ENCODE measurements at places on chromosomes 1 and 21.
A peak's percentile ranks its signal among the peaks of the same experiment; 100 is the strongest.

DNA sequence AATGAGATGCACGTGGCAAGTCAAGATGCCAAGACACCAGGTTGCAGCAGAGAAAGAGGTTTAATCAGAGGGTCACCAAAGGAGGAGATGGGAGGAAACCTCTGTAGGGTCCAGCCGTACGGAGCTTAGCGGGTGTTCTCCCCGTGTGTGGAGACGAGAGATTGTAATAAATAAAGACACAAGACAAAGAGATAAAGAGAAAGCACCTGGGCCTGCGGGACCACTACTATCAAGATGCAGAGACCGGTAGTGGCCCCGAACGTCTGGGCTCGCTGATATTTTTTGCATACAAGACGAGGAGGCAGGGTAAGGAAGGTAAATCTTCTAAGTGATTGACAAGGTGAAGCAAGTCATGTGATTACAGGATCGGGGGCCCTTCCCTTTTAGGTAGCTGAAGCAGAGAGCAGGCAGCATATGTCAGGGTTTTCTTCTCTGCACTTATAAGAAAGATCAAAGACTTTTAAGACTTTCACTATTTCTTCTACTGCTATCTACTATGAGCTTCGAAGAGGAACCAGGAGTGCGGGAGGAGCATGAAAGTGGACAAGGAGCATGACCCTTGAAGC lies 41.2 kb upstream of the TDRD10 start:
- no peak for DNase-seq

- no peak for DNase-seq
These were observed 358.4 kb upstream of the ADGRL4 start for GRCh38 chr1:79364896-79365295.

GRCh38 chr1:3049164-3049563 lies 19.8 kb upstream of the PRDM16 start:
- no peak for DNase-seq

DNA sequence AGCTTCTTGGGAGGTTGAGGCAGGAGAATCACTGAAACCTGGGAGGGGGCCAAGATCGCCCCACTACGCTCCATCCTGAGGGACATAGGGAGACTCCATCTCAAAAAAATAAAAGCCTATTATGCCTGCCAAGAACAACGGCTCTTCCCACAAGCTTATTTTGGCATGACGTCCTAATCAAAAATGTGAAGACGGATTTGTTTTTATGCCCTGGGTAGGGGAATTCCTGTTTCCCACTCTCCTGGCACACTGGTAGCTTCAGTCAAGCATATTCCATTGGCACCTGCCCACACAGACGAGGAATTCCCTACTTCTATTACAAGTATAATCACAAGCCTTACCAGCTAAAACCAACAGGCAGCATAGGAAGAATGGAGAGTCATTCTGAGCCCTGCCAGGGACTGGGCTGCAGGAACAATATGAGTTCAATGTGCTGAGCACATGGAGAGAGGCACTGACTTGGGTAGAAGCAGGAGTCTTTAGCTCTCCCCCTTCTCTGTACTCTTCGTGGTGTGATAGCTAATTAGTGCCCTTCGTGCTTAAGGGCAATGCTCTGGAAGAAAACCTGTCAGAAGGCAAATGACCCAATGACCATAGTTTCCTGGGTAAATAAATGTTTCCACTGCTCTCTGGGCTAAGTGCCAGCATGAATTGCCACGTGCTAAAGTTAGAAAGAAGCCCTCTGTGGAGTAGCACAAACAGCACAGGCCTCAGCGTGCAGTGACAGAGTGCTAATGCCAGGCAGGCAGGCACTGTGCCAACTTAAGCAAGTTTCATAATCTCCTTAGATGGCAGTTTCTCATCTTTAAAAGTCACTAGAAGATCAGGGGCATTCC lies 16.8 kb downstream of the TNFSF4 start:
- DNase-seq = peak; percentile 76

DNA sequence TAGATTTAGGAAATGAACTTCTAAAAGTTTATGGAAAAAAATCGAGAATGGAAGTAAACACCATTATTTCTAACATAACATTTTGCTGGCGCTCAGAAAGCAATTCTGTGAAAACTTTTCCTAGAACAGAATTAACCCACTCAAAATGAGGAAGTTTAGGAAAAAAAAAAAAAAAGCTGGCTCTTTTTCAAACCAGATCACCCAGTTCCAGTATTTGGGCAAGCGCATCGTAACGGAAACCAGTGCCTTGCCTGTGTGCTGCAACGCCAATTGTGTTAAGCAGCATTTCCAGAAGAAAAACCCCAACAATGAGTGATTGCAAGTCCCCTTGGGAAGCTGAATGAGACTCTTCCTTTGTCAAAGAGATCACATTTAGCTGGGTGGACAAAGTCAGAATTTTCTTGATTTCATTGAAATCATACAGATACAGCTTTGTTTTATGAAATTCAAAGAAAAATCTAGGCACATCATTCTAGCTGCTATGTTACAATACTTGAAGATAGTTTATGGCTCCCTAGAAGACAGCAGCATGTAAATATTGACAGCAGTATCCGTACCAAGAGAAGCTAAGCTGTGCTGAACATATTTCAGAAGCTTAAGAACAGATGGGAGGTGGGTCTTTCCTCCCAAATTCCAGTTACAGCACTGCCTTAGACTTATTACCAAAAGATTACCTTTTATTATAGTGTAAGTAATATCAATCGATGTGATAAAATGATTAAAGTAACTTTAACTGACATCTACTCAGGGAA lies 113.4 kb downstream of the ERG start:
- DNase-seq = peak; percentile 77

All from suppressor macrophage (primary cell).